ENCODE measurements at places on chromosomes 3 and 15. TPM values are rescaled to one million over a fixed set of nuclear protein-coding genes. Genes with fewer than 3 reads are reported as not detected.

CFAP92 gene
- total RNA-seq, result 1.8 TPM

ZNF662 gene
- total RNA-seq, result 6.5 TPM

GOLGA6A gene
- not detected for total RNA-seq

SLC24A5 gene
- not detected for total RNA-seq

DOCK3 gene
- total RNA-seq, result 2.2 TPM

ZPLD1 gene
- total RNA-seq, result not detected

FAM227B gene
- total RNA-seq, result 2.9 TPM

HRH1 gene
- total RNA-seq, result 0.29 TPM

SERPINI2 gene
- 1.3 TPM for total RNA-seq

SEMA5B gene
- 1.9 TPM for total RNA-seq

ZNF501 gene
- 7.2 TPM for total RNA-seq

HRG gene
- not detected for total RNA-seq

PCSK6 gene
- 86.2 TPM for total RNA-seq

DNA sequence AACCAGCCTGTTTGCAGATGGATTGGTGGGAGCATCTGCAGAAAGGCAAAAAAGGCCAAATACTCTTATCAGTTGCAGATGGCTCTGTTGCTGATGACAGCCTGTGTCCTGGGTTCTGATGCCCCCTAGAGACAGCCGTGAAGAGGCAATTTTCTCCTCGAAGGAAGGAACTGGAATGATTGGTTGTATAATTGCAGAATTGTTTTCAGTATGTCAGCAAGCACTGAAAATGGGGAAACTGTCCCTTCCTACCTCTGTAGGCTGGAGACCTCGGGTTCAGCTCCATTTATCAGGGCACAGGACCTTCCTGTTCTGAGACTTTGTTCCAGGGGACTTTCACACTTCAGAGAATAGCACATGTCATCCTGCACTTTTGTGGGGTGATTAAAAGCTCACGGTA, 103.0 kb downstream of the PGPEP1L start:
- peak; percentile 63 for DNase-seq

DNA sequence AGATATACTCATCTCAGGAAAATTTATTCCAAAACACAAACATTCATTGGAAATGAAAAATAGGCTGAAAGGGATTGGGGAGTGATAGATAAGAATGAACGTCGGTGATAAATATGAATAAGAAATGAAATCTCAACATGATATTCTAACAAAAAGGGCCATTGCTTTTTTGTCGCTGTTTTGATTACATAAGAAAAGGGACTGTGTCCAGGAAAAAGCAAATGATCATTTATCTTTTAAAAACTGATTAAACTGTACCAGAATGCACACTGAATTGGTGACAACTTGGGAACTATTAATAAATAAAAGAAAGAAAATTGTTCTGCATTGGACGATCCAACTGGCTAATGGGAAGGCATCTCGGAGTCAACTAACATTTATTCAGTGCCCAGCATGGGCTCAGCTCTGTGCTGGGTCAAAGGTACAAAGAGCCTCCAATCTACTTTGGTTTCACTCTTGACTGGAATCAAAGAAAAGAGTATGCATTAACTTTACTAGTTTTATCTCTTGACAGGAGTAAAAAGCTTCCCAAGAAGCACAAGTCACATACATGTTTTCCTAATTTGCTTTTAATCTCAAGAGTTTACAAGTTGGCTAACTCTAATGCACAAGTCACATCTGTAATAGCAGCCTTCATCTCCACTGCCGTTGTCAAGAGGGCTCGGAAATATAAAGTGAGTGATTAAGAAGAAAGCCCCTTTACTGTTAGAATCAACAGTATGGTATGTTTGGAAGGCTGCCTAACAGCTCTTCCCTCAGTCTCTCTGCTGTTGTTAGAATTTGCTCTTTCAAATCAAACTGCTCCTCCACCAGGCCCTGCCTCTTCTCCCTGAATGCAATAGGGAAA, 280.0 kb downstream of the IGSF11 start:
- no peak for DNase-seq

GRCh38 chr3:65953881-65954733, 84.6 kb downstream of the MAGI1 start:
- peak; percentile 91 for DNase-seq

DNA sequence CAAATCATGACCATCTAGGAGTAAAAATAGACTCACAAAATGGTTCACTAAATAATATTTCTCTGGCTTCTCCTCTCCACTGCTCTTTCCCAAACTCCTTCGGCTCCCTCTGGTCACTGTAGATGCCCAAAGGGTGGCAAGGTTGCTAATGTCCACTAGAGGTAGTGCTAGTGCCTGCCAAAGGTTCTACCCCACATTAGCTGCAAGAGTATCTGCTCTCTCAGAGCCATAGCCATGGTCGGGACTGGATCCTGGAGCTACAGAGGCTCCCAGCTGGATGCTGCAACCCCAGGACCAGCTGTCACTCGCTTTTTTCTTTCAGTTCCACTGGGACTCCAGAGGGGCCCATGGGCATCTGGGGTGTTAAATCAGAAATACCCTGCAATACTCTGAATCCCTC, 8.5 kb downstream of the HTR3D start:
- DNase-seq, result peak; percentile 29

DNA sequence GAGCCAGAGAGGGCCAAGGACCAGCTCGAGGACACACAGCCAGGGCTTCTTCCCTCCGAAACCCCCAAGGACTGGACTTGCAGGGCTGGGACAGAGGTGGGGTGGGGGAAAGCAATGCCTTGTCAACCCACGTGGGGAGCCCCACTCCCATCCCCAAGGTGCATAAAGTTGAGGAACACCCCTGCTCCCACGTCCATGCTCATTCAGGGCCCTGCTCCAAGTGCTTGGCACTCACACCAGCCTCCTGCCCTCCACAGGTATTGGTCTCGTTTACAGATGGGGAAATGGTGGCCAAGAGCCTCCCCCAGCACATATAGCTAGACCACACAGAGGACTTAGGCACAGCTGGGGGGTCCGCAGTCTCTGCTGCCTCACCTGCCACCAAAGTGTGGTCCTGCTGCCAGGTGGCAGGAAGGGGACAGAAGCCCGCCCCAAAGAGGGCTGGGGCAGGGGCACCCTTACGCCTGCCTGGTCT, 50.5 kb upstream of the CSPG4 start:
- DNase-seq, result no peak

GRCh38 chr15:67063689-67064606, 1.5 kb upstream of the SMAD3 start:
- DNase-seq, result peak; percentile 55

DNA sequence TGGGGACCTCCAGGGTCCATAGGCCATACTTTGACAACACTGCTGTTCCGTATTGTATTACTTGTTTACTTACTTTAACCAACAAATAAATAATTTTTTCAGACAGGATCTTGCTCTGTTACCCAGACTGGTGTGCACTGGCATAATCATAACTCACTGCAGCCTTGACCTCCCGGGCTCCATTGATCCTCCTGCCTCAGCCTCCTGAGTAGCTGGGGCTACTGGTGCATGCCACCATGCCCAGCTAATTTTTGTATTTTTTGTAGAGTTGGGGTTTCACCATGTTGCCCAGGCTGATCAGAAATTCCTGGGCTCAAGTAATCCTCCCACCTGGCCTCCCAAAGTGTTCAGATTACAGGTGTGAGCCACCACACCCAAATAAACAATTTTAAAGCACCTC, 64.9 kb upstream of the C15orf39 start:
- DNase-seq, result no peak

GRCh38 chr3:67109651-67110204, 111.6 kb downstream of the KBTBD8 start:
- peak; percentile 72 for DNase-seq

- DNase-seq, result no peak
Observed at GRCh38 chr15:93640411-93640962, 551.5 kb upstream of the RGMA start.

GRCh38 chr3:25151281-25151902, 276.7 kb upstream of the RARB start:
- no peak for DNase-seq

GRCh38 chr3:124227150-124227630, 235.3 kb upstream of the ROPN1 start:
- no peak for DNase-seq

- no peak for DNase-seq
Observed at GRCh38 chr3:43582866-43583265, 38.9 kb downstream of the ANO10 start.

DNA sequence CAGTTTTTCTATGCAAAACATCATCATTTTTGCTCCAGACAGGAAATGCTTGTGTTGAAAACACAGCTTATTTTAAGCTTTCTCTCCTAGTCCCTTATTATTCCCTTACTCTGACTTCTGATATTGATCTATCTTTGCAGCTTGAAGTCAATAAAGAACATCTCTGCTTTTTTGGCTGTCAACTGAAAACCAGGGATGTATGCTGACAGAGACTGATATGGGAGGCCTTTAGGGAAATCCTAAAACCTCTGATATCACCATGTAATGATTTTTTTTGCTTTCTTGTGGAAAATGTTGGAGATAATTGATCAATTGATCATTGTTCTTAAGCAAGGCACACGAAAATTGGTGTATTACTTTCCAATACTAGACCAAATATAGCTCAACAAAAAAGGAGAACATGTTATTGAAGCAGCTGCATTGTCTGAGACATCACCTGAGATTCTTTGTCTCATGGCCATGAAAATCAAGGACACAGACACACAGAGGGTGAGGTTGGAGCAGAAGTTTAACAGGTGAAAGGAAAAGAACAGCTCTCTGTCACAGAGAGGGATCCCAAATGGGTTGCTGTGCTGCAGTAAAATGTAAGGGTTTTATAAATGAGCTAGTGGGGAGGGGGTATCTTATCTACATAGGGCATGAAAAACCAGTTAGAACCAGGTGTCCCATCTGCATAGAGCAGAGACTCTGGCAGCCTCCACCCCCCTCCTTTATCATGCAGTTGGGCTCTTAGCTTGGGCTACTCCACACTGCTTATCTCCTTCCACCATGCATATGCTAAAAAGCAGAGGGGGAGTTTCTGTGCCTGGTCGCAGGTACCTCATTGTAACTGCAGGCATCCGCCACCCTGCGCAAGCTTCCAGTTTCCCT, 17.0 kb upstream of the SENP7 start:
- DNase-seq, result no peak

- DNase-seq, result peak; percentile 41
Observed at GRCh38 chr15:88656760-88657221, 18.0 kb downstream of the ISG20 start.

- DNase-seq, result no peak
Observed at GRCh38 chr3:127017229-127017628, 34.3 kb downstream of the PLXNA1 start.

- no peak for DNase-seq
Observed at GRCh38 chr3:97074546-97074945, 260.2 kb downstream of the EPHA6 start.

DNA sequence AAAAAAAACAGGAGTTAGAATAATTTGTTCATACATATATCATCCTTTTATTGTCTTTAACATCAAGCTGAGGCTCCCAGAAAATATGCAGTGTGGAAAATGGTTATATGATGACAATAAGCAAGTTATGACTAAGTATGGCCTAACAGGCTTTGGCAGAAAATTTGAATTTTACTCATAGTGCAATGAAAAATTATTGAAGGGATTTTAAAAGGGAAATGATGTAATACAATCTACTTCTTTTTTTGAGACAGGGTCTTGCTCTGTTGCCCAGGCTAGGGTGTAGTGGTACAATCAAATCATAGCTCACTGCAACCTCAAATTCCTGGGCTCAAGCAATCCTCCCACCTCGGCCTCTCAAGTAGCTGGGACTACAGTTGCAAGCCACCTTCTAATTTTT, 78.7 kb downstream of the FAIM start:
- DNase-seq, result no peak

DNA sequence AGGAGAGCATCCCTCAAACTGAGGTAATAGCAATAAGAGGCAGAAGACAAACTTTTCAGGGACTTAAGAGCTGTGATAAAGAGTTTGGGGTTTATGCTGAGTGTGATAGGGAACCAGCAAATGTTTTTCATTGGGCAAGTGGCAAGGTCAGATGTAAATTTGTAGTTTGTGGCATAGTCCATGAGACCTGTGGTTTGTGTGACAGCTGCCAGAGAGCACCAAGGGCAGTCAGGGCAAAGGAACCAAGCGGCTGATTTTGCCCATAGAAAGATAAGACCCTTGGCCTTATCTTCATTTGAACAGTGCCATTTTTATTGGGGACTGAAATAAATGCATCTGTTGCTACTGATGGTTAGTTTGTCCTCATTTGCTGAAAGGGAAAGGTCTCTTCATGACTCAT, 220.3 kb downstream of the LRRN1 start:
- no peak for DNase-seq

DNA sequence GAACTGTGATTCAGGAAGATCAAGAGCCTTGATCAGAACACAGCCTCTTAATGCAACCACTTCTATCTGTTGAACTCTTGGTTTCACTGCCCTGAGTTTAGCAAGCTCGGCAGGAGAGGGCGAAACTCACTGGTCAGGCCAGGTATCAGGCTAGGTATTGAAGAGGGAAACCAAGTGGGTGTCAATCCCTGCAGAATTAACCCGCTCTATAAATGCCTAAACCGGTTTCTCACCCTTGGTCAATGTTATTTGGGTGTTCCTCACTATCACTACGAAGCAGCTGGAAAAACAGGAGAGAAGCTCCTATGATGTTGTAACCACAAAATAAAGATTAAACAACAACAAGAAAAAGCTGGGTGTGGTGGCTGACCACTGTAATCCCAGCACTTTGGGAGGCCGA, 23.9 kb downstream of the LIPH start:
- no peak for DNase-seq

- no peak for DNase-seq
Observed at GRCh38 chr15:39783244-39783820, 691 bp upstream of the FSIP1 start.

DNA sequence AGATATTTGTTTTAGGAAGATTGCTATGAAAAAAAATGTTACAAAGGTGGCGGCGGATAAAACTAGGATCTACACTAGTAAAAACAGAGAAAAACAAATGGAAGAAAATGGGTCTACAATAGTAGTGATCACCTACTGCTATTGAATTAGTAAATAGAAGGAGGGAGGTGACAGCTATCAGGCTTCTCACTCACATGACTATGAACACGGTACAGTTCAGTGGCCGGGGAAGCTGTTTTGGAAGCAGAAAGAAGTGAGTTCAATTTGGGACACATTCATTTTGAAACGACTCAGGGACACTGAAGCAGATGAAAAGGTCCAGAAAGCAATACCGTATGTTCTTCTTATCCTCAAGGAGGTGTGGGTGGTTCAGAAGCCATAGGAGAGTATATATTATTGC, 138.3 kb downstream of the GSK3B start:
- DNase-seq, result no peak

DNA sequence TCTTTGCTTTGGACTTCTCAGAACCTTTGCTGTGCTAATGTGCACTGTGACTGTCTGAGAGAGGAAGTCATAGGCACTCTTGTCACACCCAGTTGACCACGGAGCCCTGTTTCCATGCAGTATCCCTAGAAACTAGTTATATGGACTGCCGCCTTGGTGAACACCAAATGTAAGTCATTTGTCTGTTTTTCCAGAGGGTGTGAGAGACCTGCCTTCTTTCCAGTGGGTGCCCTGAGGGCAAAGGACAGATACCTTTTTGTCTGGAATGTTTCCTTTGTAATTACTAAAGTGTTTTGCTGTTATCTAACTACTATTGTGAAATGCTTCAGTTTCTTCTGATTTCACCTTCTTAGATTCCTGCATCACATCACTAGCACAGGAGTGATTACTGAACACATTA, 91.8 kb downstream of the LARS2 start:
- DNase-seq, result no peak

GRCh38 chr3:122186372-122186771, 2.9 kb downstream of the CASR start:
- peak; percentile 42 for DNase-seq
